ENCODE measurements at places on chromosomes 4 and X. TPM values are rescaled to one million over a fixed set of nuclear protein-coding genes. Genes with fewer than 3 reads are reported as not detected.

The TMEM271 gene
- not detected for total RNA-seq

The PNMA6A gene
- 5.7 TPM for total RNA-seq

The FAM9B gene
- total RNA-seq, result not detected

The ETDB gene
- not detected for total RNA-seq

The SYTL5 gene
- total RNA-seq, result 0.38 TPM

The SSX2 gene
- total RNA-seq, result not detected

The SPANXB1 gene
- not detected for total RNA-seq

DNA sequence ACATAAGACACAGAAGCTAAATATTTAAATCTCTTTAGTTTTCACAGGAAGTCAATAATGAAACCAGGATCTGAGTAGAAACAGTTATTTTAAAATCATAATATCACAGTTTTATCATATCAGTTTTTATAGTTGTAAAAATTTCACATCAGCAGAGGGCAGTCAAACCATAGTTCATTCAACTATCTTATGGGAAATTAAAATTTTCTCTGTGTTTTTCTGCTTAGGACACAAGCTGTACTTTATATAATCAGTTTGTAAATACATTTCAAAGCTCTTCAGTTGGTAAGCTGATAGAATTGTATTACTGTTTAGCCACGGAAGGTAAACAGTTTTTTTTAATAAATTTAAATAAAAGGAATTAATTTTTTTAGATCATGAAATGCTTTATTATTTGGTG is 204.8 kb upstream of the NUDT6 start:
- no peak for DNase-seq

DNA sequence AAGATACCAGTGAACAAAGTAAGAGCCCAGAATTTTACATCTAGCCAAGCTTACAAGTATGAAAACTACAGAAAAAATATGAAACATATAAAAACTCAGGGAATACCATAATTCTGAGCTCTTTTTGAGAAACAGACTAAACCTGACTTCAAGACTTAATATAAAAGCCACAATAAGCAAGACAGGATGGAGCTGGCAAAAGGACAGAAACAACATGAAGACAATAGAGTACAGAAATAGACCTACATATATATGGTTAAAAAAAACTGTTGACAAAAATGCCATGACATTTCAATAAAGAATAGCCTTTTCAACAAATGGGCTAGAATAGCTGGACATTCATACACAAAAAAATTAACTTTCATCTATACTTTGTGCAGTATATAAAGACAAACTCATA is 49.4 kb downstream of the UBA6 start:
- no peak for DNase-seq

DNA sequence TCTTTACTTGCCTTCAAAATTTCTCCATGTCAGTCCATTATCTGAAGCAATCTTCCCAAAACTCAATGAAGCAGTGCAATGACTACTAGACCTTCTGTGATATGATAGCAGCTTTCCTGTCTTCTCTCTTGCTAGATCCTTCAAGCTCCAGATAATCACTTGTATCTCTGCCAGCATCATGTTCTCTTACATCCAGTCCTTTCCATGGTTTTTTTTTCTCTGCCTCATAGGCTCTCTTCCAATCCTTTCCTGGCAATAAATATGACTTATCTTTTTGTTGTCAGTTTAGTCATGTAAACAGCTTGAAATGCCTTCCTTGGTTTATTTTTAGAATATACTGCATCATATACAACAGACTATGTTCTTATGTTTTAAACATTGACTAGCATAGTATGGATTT is 193.5 kb downstream of the CFAP299 start:
- DNase-seq, result no peak

GRCh38 chrX:31178769-31179125 is 106.9 kb upstream of the FTHL17 start:
- DNase-seq, result no peak

GRCh38 chr4:1503583-1504471 is 97.6 kb upstream of the NKX1-1 start:
- DNase-seq, result no peak

DNA sequence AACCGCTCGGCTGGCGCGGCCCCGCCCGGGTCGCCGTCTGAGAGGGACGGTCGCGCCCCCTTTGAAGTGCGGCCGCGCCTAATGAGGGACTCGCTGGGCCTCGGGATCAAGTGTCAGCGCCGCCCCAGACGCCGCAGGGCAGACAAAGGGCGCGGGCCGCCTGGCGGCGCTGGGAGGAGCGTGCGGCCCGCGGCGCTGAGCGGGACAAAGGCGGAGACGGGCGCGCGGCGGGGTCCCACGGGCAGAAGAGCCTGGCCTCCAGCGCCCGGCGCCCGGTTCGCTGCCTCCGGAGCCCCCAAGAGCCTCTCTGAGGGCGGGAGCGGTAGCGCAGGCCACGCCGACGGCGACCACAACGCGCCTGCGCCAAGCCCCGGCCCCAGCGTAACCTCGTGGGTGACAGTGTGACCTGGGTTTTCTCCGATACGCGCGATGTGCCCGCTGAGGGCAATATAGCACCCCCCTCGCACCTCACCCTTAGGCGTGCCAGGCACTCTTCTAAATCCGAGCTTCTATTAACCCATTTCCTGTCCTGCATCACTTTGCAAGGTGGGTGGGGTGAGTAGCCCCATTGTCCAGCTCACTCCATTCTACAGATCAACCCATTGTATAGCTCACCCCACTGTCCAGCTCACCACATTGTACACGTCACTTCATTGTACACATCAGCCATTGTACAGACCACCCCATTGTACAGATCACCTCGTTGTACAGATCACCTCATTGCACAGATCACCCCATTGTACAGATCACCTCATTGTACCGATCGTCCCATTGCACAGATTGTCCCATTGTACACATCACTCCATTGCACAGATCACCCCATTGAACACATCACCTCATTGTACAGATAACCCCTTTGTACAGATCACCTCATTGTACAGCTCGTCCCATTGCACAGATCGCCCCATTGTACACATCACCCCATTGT is 33.7 kb upstream of the STX18 start:
- peak; percentile 83 for DNase-seq

DNA sequence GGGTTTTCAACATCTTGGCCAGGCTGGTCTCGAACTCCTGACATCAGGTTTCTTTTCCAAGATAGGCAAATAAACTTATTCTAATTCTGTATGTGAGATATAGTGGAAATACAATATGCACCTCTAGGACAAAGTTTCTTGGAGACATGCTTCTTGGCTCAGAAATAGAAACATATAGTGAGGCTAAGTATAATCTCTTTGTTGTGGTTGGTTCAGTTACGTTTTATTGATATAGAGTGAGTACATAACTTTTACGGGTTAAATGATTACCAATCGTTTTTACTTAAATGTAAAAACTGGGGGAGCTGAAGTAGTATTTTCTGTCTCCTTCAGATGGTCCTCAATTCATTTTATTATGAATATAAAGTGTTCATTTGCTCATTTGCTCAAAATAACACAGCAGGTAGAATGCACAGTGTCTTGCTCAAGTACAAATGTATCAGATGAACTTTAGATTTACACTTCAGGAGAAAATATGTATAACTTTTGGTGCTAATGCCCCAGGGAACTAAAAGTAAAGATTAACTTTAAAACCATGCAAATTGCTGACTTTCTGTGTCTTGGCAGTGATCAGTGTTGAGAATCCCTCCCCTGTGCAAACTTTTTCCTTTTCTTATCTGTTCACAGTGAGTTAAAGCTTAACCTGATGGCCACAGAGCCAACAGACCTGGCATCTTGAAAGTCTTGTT is 77.6 kb downstream of the AFF1 start:
- no peak for DNase-seq

DNA sequence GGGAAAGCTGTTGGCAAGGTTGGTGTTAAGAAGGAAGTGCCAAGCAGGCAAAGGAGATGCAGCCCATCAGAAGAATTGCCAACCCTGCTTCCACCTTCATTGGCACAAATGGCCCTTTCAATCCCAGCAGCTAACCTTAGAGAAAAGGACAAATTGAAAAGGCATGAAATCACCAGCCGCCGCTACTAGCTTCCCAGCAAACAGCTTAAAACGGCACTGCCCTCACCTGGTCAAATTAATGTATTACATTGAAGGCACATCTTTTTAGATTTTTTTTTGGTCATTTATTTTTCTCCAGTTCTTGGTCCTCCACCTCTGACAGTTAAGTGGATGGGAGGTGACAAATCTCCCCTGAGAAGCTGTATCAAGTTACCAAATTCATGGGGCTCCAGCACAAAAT is 51.0 kb upstream of the NHSL2 start:
- no peak for DNase-seq

DNA sequence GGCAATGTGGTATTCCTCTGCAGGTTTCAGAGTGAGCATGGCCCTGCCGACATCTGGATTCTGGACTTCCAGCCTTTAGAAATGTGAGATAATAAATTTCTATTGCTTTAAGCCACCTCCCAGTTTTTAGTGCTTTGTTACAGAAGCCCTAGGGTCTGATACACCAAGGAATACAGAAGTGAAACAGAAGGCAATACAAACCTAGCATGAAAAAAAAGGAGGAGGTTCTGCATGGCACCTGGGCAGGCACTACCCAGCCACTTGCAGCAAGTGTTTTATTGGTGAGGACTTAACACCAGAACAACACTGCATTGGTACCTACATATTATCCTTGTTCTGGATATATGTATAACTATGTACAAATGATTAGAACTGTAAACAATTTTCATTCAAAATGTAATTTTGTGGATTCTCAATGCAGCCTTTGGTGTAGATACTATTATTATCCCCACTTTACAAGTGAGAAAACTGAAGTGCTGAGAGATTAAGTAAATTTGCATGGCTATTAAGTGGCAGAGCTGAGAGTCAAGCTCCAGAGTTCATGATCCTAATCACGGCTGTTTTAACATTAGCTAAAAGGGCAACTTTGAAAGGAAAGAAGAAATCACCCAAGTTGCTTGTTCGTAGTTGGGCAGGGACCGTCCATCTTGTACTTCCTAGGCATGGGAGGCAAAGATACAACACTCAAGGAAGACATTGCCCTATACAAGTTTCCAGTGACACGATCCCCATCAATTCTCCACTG is 71.8 kb downstream of the IL21 start:
- DNase-seq, result no peak

DNA sequence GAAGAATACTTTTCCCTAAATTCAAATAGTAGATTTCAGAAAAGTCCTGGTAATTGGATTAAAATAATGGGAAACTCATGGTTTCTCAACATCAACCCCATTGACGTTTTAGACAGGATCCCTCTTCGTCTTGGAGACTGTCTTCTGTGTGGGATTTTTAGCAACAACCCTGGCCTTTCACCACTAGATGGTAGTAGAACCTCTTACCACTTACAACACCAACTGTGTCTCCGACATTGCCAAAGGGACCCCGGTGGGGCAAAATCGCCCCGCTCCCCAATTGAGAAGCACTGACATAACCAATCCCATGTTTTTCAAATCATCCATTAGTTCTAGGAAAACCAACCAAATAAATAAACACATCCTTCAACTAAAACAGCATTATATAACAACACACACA is 16.9 kb upstream of the ANOS1 start:
- no peak for DNase-seq

DNA sequence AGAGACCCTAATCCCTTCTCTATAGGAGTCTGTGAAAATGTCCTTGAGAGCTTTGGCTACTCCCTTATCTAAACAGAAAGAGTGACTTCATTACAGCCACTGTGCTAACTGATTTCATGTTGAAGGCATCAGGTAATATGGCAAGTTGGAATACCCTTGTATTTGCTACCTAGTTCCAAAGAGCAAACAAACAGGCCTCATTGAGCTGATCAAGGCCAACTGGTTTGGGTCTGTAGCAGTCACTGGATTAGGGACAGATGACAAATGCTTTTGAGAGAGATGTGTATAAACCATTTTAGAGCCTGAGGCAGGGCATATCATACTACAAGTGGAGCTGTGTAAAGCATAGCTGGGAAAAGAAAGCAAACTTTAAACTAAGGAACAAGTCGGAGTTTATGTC is 22.9 kb upstream of the PDLIM5 start:
- no peak for DNase-seq

- DNase-seq, result no peak
Observed at GRCh38 chr4:73221734-73222133, 36.9 kb downstream of the ANKRD17 start.

DNA sequence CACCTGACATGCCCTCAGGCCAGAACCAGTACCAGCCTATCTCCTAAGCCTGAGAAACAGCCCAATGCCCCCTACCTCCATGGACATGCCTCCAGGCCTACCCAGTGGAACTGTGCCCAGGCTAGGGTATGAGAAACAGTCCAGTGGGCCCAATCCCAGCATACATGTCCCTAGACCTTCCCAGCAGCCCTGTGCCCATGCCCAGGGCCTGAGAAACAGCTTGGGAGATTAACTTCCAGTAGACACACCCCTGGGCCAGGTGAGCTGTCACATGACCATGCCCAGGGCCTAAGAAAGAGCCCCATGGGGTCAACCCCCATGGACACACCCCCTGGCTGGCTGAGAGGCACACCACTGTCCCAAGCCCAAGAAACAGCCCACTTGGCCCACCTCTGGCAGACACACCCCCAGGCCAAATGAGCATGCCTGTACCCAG is 78.8 kb downstream of the CBR4 start:
- no peak for DNase-seq

DNA sequence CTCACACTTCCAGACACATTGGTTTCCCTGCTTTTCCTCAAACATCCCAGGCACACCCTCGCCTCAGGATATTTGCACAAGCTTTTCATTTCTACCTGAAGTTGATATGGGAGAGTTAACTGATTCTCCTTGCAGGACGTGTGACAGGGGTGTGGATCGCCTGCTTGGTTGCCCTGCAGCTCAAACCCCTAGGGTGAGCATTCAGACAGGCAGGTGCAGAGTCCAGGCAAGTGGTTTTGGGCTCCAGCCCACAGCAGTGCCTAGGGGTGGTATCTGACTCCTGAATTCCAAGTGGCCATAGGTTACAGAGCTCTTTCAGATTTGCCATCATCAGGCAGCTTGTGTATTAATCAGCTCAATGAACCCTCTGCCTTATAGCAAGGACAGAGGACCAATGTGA is 1104.2 kb upstream of the IGFBP7 start:
- no peak for DNase-seq

- DNase-seq, result no peak
Observed at GRCh38 chr4:88411491-88412096, 32.9 kb downstream of the HERC6 start.

- DNase-seq, result no peak
Observed at GRCh38 chr4:155197757-155198156, 10.7 kb upstream of the NPY2R start.

- peak; percentile 26 for DNase-seq
Observed at GRCh38 chrX:802846-803245, 172.3 kb downstream of the SHOX start.

DNA sequence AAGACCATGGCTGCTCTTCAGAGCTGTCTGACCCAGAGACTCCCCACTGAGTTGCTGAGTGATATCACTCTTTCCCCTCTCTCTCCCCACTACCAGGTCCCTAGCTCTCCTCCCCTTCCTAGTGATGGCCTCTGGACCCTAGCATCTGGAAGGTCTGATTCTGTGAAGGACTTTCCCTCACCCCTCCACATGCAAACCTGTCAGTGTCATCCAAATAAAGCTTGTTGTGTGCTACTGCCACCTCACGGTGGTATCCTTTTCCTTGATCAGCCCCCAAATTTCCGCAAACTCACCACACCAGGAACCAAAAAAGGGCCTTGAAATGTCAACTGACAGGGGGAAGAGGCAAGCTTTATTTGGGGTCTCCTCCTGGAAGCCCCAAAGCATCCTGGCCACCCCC is 500.2 kb downstream of the IDS start:
- no peak for DNase-seq
